ENCODE measurements at places on chromosomes 12 and 14.

GRCh38 chr12:66188584-66189485 is at the start of gene IRAK3:
Gene IRAK3 (plus strand): TSS chr12:66189214. CDS start chr12:66189300, 86 bp downstream.
- DNase-seq: peak; percentile 77

DNA sequence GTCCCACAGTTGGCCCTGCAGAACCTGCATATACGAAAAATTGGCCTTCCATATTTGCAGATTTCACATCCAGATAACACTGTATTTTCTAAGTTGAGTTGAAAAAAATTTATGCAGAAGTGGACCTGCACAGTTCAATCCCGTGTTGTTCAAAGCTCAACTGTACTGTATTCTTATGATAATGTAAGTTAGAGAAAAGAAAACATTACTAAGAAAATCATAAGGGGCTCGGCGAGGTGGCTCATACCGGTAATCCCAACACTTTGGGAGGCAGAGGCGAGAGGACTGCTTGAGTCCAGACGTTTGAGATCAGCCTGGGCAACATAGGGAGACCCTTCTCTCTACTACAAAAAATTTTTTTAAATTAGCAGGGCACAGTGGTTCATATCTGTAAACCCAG is 18.2 kb upstream of the SLC35E3 start:
- DNase-seq: no peak

DNA sequence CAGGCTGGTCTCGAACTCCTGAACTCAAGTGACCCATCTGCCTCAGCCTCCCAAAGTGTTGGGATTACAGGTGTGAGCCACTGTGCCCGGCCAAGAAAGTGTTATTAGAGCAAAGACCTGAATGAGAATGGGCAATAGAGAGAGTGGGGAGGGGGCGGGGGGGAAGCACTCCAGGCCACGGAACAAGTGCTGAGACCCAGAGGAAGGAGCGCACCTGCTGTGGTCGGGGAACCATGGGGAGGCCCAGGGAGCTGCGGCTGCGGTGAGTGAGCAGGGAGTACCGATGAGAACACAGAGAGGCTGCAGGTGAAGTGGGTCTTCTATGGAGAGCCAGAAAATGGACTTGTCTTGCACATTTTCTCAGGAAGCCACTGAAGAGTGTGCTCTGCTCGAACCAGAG is 10.8 kb downstream of the SMIM41 start:
- DNase-seq: no peak

GRCh38 chr14:21014761-21015190 is 10.1 kb downstream of the NDRG2 start:
- peak; percentile 79 for DNase-seq

- no peak for DNase-seq
Measured at GRCh38 chr14:70885343-70886022, 21.8 kb upstream of the PCNX1 start.

GRCh38 chr12:124963211-124963610 is 25.7 kb downstream of the DHX37 start:
- DNase-seq: no peak

- no peak for DNase-seq
Measured at GRCh38 chr12:43306066-43306465, 245.9 kb downstream of the ADAMTS20 start.

GRCh38 chr14:93480867-93481266 is 50.1 kb downstream of the UNC79 start:
- no peak for DNase-seq

DNA sequence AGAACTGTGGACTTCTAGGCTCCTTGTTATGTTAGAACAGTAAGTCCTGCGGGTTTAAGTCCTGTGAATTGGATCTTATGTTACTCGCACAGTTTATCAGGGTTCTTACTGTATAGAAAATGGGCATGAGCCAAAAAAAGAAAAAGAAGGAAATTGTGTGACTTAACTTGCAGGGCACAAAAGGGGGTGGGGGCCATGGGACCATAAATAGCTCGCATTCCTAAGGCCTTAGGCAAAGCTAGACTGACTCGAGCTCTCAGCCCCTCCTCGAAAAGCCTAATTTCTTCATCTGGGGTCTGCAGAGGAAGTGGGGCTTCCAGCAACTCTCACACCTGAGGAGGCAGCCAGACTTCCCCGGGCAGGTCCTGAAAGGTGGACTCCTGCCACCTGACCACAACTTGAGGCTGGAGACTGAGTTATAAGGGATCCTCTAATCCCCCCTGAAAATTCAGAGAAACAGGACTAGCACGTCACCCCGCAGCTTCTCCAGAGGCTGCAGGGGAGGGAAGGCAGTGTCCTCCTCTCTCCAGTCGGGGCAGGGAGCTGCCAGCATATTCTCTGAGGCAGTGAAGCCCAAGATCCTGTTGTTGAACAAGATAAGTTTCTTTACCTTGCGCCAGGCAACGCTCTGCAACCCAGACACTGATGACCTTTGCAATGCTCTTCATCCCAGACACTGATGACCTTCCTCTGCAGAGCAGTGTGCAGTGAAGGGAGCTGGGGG is 280.5 kb downstream of the PCNX1 start:
- no peak for DNase-seq

DNA sequence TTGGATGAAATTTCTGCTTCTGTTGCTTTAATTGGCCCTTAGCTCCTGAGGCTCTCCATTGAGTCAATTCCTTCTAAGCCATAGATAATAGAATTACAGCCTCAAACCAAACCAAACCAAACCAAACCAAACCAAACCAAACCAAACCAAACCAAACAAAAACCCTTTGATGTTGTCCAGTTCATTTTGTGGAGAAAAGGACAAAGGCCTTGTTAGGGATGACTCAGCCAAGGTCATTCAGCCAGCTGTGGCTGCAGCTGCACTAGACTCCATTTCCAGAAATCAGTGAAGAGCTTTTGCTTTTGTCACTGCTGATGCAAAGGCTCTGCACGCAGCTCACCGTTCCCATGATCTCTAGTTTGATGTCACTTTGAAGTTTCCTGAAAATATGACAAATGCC is 82.2 kb upstream of the RMST start:
- no peak for DNase-seq

DNA sequence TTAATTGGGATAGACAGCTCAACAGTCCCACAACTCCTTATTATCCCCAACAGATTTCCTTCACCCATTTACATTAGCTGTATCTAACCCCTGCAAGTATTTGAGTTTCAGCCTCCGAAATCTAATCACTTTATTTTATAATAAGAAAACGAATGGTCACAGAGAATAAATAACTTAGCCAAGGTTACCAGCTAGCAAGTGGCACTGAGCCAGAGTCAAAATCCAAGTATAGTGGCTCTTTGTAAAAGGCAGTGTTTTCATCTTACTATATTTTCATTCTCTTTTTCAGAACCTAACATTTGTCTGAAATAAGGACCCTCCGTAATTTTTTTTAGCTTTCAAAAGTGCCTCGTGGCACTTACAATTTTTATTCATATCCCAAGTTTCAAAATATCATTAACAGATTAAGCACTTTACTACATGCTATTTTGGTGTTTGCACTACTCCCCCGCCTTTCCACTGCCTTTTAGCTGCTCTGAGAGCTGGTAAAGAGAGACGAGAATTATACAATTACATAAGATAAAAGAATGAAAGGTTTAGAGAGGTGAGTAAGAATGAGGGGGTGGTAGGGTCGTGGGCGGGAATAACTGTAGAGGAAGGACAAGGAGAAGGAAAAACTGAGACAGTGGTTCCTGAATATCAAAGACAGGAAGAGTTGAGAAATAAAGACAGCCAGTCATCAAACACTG is 3.7 kb upstream of the USP15 start:
- peak; percentile 34 for DNase-seq

DNA sequence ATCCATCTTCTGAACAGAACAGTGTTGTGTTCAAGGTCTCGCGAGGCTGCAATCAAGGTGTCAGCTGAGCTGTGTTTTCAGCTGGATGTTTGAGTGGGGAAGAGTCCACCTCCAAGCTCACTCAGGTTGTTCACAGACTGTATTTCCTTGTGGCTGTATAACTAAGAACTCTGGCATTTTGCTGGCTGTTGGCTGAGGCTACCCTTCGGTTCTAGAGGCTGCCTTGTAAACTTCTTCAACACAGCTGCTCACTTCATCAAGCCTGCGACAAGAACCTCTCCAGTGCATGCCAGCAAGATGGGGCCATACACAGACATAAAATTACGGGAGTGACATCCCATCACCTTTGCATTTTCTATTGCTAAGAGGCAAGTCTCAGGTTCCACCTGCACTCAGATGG is 12.7 kb downstream of the FOS start:
- DNase-seq: no peak

- DNase-seq: no peak
Measured at GRCh38 chr14:105144026-105144665, 24.4 kb downstream of the JAG2 start.

GRCh38 chr14:30573966-30574365 is 15.0 kb downstream of the G2E3 start:
- DNase-seq: no peak

DNA sequence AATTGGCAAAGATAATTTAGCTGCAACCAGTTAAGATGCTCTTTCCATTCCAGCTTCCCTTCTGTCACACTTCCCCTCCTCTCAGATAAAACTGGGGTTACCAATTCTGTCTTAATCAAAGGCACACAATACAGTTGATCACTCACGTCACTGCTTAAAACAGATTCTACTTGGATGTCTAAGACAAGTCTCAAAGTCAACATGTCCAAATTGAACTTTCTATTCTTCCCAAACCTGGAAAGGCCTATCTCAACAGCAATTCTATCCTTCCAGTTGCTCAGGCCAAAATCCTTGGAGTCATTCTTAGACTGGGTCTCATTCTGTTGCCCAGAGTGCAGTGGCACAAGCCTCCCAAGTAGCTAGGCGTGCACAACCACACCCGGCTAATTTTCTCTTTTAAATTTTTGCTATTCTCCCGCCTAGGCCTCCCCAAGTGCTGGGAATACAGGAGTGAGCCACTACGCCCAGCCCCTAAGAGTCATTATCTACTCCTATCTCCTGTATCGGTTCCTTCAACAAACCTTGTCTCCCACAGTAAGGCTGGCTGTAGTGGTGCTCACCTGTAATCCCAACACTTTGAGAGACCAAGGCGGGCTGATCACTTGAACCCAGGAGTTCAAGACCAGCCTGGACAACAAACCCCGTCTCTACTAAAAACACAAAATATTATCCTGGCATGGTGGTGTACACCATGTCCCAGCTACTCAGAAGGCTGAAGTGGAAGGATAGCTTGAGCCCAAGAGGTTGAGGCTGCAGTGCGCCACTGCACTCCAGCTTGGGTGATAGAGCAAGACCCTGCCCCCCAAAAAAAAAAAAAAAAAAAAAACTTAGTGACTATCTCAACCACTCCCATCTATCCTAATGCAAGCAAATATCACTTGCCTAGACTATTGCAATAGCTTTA is 4.7 kb downstream of the RPS29 start:
- peak; percentile 25 for DNase-seq
